HepG2 (cell line): ENCODE measurements at places on chromosomes 4 and X.

- DNase-seq = no peak
These were observed 437.1 kb downstream of the MAGEB5 start for GRCh38 chrX:26653050-26653449.

DNA sequence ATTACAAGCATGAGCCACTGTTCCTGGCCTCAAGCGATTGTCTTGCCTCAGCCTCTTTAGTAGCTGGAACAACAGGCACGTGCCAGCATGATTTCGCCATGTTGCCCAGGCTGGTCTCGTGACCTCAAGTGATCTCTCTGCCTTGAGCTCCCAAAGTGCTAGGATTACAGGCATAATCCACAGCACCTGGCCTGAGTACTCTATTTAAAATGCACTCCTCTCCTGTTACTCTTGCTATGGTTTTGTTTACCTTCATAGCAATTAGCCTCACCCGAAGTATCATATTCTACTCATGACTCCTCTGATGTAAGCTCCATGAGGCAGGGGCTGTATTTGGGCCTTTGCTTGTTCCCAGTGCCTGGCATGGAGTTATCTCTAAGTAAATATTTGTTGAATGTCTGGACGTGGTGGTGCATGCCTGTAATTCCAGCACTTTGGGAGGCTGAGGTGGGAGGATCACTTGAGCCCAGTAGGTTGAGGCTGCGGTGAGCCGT lies 92.5 kb upstream of the SLC34A2 start:
- no peak for DNase-seq

- DNase-seq = no peak
These were observed 508.0 kb upstream of the CXorf51A start for GRCh38 chrX:147322496-147322895.

DNA sequence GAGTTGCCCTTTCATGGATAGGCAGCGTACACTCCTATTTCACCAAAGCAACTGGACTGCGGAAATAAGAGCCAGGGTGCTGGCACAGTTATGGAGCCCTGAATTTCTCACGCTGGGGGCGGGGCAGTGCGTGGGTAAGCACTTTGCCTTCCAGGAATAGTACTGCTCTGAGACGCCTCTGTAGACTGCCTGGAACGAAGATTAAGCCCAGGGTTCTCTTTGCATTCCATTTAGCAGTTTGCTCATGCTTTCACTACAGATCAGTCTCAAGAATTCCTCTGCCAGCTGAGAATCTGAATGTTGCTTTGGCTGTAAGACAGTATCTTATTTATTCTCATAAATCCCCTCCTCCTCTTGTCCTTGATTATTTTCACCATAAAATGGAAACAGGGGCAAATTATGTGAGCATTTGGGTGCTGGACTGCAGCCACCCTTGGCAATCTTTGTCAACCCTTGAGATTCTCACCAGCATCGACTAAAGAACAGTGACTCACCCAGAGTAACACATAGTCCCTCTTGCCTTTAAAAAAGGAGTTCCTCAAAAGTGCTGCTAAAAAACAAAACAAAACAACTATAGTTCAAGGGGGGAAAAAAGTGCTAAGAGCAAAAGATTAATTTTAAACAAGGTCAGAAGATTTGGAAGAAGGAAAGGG lies 88.9 kb upstream of the CITED1 start:
- DNase-seq = no peak

- no peak for DNase-seq
These were observed 75.9 kb downstream of the UCHL1 start for GRCh38 chr4:41332510-41333054.

DNA sequence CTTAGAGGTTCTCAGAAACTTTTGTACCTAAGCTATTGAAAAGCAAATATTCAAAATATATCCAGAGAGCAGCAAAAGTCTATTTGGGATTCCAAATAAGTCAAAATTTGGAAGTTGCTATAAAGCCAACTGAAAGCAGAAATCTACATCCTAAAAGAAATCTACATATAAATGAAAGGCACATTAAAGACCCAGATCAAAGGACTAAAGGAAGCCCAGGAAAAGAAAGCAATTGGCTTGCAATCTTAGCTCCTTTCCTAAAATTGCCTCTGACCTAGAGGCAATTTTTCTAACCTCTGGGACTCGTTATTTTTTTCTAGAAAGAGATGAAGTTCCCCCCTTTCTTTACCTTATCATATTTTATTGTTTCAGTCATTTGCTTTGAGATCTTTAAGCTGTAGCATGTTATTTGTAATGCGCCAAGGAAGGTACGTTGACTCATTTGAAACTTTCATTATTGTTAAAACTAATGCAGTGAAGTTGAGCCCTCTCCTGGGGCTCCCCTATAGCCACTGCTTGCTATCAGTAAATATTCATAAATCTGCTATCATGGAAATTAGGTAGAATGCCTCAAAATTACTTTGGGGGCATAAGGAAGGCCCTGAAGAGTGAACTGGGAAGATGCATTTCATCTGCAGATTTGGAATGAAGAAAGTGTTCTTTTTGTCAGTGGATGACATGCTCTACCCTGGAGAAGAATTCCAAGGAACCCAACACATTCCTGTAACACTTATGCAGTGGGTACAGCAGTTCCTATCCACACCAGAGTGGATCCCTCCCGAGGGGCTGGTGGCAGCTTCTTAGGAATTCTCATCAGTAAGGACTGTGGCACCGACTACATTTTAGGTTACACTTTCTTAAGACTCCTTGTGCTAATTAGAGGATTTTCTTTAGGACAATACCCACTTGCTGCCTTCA lies 177.8 kb upstream of the IGFBP7 start:
- DNase-seq = no peak

GRCh38 chr4:186693159-186693815 lies 30.4 kb downstream of the FAT1 start:
- no peak for DNase-seq

- no peak for DNase-seq
These were observed 58.2 kb downstream of the GAB1 start for GRCh38 chr4:143394739-143395453.

DNA sequence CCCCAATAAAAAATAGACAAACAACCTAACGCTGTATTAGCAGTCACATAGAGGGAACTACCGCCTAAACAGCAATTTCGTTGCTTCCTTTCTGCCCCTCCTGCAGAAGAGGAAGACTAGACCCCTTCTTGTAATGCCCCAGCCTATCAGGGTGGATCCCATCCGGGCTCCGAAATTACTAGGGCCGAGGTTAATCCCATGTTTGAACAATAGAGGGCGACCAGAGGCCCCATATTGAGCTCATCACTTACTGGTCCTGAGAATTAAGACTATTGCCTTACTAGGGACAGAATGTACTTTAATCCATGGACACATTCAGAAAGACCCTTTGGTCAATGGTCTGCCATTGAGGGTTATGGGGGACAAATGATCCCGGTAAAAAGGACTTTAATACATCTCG lies 11.8 kb upstream of the ZNF630 start:
- DNase-seq = peak; percentile 6

GRCh38 chr4:5930456-5930855 lies 37.6 kb upstream of the CRMP1 start:
- DNase-seq = no peak

GRCh38 chrX:69232945-69233344 lies 67.7 kb upstream of the PJA1 start:
- no peak for DNase-seq

DNA sequence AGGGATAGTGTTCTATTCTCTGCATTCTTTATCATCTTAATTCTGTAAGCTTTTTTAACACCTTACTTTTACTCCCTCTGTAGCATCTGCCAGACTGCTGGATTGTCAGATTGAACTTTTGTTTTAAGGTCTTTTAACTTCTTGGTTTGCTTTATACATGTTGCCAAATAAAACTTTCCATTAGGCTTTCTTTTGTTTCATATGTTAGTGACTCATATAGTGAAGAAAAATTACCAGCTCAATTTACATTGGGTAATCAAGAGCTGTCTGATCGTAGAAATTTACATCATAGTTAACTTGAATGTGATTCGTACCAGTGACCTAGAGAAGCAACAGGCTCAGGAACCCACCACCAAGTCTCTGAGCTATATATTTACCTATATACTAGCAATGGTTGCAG lies 28.5 kb upstream of the KLHL4 start:
- DNase-seq = no peak

DNA sequence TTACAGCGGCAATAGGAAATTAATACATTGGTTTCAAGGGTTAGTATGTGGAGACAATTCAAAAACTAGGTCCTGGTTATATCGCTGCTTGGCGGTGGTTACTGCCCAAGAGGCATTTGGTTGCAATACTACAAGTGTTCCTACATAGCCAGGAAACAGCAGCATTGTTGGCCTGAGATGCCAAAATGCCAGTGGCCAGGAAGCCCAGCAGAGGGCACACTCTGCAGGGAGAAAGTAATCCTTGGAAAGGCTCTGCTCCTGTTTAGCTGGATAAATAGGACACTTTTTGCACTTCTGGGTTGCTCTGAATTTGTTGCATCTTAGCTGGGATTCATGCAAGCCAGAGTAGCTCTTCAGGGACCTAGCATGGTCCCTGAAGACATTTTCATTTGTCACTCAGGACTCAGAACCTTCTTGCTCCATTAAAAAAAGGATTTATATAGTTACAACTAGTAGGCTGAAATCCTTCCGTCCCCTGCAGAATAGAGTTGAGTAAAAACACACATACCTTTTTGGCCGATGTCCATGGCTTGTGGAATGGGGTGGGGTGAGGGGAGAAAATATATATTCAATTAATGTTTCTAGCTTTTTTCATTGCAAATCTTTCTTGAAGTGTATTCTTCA lies 8.1 kb upstream of the GPR119 start:
- DNase-seq = peak; percentile 12

DNA sequence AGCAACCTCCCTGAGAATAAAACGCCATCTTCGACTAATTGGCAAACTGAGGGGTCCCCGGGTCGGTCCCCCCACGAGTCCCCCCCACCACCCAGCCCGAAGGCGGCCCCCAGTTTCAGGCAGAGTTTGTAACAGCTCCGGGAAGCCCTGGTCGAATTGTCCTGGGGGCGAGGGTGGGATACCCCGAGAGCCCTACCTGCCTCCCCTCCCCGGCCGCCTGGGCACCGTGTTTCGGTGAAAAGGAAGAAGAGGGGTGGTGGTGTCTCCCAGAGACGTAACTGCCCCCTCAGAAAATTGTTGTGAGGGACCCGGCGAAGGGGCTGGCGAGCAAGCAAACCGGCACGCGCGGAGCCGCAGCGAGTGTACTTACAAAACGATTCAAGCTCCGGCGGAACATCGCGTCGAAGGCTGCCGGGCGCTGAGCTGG lies 1.2 kb downstream of the ATP11C start:
- DNase-seq = no peak

- no peak for DNase-seq
These were observed 254.5 kb upstream of the PPARGC1A start for GRCh38 chr4:24144381-24144780.

GRCh38 chr4:105140684-105141490 lies 5.8 kb upstream of the TET2 start:
- peak; percentile 54 for DNase-seq

GRCh38 chr4:189660722-189661360 lies 279.8 kb upstream of the FRG1 start:
- DNase-seq = no peak

GRCh38 chrX:134870419-134870818 lies 120.4 kb upstream of the SMIM10 start:
- no peak for DNase-seq

DNA sequence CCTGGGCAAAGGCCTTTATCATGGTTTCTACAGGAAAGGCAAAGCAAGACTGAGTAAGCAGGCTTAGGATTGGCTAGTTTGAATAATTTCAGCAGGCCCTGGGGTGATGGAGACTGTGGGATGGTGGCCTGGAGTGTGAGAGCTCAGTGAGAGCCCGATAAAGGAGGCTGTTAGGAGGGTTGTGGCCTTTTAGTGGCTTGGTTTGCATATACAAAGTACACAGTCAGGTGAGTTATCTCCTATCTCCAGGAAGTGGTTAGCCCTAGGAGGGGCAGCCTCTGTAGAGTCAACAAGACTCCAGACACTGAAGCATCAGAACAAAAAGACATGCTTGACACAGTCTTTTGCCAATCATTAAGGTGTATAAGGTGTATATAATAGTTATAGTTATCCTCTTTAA lies 157.2 kb downstream of the CFAP299 start:
- DNase-seq = no peak

GRCh38 chrX:67346225-67346624 lies 197.6 kb upstream of the AR start:
- no peak for DNase-seq

DNA sequence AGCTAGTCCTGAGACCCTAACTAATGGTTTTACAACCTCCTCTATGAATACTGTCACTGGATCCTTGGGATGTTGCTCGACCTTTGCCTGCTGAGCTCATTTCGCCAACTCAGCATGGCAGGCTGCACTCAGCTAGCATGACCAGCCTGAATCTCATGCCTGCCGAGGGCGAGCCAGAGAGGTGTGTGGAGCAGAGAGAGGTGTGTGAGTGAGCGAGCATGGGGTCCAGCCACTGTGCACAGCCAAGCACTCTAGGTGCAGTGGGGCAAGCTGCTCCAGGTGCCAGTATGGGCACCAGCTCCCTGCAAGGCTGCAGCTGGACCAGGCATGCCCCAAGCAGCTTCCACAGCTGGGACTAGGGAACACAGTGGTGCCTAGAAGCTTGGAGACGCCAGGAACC lies 410.9 kb downstream of the PCDH10 start:
- DNase-seq = no peak

DNA sequence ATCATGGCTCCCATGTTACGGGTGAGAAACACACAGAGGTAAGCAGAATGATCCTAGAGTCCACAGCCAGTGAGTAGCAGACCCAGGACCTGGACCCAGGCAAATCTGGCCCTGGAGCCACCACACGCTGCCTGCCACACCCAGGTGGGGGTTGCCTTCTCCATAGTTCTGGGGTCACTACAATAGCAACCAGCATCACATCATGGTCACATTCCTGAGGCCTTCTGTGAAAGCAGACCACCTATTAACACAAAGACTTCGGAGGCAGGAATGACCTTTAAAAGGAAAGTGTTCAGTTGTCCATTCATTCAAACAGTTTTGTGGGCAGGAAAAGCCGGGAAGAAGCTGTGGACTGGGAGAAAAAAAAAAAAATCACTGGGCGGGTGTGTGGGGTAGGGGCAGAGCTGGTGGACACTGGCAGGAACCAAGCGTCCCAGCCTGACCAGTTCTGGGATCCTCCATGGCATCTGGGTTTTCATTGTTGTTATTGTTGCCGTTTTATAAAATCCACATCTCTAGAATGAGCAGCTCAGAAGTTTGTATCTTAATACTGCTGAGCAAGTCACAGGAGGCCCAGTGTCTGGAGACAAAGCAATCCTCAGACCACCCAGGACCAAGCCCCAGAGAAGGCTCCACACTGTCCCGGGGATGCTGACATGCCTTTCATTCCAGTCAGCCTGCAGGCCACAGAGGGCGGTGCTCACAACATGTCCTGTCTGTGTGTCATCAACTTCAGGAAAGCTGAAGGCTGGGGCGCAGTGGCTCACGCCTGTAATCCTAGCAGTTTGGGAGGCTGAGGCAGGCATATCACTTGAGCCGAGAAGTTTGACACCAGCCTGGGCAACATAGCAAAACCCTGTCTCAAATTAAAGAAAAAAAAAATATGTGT lies 67.0 kb downstream of the SEL1L3 start:
- DNase-seq = peak; percentile 15

- DNase-seq = no peak
These were observed at the start of gene AMER1 for GRCh38 chrX:64205441-64205734. Gene AMER1, minus strand, starts transcription at chrX:64205708. Its CDS starts 12,422 bp downstream, at chrX:64193286.

GRCh38 chrX:48154796-48155195 lies 24.4 kb downstream of the SPACA5B start:
- DNase-seq = no peak
